ENCODE measurements at places on chromosomes 3 and 15. TPM values are rescaled to one million over a fixed set of nuclear protein-coding genes. Genes with fewer than 3 reads are reported as not detected.

Gene SCAANT1
- not detected for total RNA-seq

Gene CDHR4
- total RNA-seq, result not detected

Gene WDR93
- total RNA-seq, result 1.2 TPM

Gene COL6A5
- total RNA-seq, result under 0.01 TPM

Gene SMCO1
- total RNA-seq, result not detected

Gene MINAR1
- total RNA-seq, result 0.17 TPM

Gene OR4F15
- 0.20 TPM for total RNA-seq

Gene WNT7A
- 54.5 TPM for total RNA-seq

Gene ITGB5
- total RNA-seq, result 304 TPM

Gene SCN5A
- 0.20 TPM for total RNA-seq

Gene ALDH1A2
- 26.8 TPM for total RNA-seq

Gene CCNDBP1
- total RNA-seq, result 153 TPM

Gene HGD
- 91.5 TPM for total RNA-seq

Gene ERICH6
- total RNA-seq, result not detected

Gene FGD5
- total RNA-seq, result 0.30 TPM

Gene SAXO2
- under 0.01 TPM for total RNA-seq

Gene CRELD1
- total RNA-seq, result 74.2 TPM

Gene GOLGA6A
- 0.05 TPM for total RNA-seq

Gene LIPH
- 9.6 TPM for total RNA-seq

Gene GHSR
- not detected for total RNA-seq

Gene SLC28A1
- total RNA-seq, result not detected

Gene THRB
- total RNA-seq, result 46.1 TPM

Gene RCN2
- total RNA-seq, result 38.9 TPM

Gene APBA2
- total RNA-seq, result 11.7 TPM
